ENCODE measurements at places on chromosomes 6 and 20.

DNA sequence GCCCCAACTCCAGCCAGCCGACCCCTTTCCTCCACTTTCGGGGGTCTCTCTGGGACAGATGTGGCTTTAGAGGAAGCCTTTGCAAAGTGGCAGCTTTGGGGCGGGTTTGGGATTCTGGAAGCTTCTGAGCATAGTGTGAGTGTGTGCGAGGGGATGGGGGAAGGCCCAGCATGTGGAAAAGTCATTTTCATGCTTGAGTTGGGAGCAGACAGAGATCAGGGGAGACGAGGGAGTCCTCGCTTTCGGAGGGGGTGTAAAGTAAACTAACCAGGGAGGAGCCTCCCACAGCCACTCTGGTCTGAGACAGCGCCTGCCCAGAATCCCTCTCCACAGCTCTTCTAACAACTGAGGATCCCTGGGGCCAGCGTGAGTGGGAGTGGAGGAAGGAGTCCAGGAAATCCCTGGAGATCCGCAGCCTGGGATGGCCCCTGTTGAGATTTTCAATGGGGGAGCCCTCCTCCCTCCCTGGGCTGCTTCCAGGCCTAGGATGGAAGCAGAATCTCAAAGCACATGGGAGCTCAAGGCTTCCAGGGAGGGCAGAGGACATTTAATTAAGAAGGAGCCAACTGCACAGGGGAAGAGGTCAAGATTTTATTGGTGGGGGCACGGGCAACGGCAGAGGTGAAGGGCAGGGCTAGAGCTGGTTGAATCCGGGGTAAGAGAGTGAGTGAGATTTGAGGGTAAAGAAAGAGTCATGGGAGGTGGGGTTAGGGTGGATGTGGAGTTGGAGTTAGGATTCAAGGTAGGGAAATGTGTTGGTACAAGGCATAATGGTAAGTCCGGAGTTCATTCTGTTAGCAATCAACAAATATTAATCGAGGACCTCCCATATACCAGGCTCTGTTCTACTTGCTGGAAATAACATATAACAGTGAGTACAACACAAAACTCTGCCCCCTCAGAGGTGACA lies 102.3 kb upstream of the FOXP4 start:
- DNase-seq, result no peak

DNA sequence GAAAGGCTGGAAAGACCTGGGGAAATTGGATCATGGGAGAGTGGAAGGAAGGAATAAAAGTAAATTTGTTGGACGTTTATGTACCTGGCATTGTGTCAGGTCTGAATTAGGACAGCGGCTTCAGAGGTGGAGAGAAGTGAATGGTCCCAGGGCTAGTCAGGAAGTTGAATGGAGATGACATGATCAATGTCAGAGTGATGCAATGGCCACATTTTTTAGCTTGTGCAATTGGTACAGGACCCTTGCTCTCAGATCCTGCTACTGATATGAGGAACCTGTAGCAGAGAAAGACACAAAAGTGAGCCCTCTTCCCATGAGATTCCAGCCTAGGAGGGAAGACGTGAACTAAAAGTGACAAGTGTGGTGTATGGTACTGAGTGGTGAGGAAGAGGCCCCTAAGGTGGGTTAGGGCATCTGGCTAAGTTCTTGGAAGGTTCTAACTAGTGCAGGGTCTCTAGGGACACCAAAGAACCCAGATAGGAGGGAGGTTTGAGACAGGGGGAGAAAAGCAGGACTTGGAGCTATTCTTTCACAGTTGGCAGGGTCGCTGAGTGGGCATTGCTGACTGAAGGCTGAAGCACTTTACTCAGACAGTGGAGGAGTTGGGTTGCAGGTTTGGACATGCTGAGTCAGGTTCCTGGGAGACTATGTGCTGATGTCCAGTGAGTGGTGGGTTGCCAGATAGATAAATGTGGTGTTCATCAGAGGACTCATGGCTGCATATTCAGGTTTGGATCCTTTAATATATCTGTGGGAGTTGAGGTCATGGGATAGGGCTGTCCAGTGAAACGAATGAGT lies 266.1 kb upstream of the RNF24 start:
- DNase-seq, result no peak

GRCh38 chr6:129253727-129254126 lies 370.8 kb downstream of the LAMA2 start:
- DNase-seq, result no peak

GRCh38 chr6:34056305-34057108 lies 89.4 kb downstream of the GRM4 start:
- no peak for DNase-seq

DNA sequence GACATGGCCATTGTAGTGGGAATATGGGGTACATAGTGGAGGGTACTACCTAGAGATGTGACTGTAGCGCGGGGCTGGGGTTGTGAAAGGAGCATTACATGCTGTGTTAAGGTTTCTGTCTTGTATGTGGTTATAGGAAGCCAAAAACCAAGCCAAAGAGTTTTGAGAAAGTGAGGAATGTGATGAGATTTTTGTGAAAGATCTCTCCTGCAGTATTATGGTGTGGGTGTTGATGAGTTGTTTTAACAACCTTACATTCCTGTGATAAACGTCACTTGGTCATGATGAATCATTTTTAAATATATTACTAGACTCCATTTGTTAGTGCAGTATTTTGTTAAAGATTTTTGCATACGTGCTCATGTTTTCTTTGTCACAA lies 48.9 kb downstream of the ZFAND3 start:
- no peak for DNase-seq

- DNase-seq, result no peak
These were observed 220.3 kb downstream of the NRN1 start for GRCh38 chr6:5786321-5786968.

DNA sequence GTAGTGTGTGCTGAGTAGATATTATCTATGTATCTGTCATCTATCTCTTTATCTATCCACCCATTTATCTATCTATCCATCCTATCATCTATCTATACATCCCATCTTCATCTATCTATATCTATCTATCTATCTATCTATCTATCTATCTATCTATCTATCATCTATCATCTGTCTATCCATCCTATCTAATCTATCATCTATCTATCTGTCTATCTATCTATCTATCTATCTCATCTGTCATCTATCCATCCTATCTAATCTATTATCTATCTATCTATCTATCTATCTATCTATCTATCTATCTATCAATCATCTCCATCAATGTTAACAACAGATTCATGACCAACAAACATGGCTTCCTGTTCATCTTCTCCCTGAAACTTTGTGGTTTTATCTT lies 90.5 kb upstream of the SLC24A3 start:
- no peak for DNase-seq

DNA sequence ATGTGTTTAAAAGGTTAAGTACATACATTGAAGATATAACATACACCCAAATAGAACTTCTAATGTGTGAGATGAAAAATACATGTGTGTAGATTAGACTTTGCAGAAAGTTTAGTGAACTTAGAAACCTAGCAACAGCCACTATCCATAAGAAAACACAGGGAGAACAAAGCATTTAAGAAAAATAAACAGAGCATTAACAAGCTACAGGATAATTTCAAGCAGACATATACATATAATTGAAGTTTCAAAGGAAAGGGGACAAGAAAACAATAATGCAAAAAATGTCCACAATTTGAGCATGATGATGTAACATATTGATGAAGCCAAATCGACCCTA lies 18.2 kb upstream of the THBS2 start:
- DNase-seq, result no peak

DNA sequence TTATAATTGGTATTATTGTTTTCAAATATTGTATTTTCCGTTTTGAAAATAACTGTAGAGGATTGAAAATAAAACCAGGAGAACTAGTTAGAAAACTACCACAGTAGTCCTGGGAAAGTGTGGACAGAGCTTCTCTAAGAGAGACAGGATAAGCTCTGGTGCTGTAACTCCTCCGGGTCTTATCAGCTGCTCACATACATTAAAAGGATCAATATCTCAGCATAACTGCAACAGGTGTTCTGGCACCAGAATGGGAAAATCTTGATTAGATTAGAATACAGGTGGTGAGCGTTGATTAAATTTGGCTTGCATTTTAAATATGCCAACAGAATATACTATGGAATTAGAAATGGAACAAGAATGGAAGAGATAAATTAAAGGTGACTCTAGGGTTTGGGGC lies 1138.9 kb upstream of the ADGRB3 start:
- no peak for DNase-seq

DNA sequence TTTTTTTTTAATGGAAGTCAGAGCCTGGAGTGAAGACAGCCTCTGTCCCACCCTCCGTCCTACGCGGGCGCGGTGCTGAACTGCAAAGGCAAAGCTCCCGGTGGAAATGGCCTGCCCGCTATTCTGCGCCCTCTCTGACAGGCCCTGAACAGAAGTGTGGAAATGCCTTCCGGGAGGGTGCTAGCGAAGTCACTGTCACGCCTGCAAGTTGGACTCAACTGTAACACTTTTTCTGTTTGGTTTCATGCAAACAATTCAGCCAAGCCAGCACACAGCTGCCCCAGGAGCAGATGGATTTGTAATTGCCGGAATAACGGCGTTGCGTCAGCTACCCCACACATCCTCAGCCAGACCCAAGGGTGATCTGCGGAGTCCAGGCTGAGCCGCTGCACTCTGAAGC lies 107.6 kb downstream of the PSMB1 start:
- DNase-seq, result no peak

DNA sequence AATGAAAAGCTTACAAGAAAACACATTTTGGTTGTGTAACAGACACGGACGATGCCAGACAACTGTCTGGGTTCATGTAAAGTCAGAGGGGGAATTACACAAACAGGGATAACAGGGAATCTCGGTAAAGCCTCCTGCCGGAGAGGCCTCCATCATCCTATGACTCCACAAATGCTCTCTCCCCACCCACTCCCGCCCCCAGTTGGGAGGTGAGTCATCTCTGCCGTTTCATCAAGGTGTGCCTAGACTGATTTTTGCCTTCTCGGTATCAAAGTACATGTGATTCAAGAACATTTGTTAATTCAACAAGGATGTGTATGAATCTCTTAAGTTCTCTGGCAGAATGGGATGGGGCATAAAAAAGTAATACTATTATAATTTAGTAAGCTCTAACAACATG lies 304.9 kb upstream of the PRDM1 start:
- peak; percentile 66 for DNase-seq

DNA sequence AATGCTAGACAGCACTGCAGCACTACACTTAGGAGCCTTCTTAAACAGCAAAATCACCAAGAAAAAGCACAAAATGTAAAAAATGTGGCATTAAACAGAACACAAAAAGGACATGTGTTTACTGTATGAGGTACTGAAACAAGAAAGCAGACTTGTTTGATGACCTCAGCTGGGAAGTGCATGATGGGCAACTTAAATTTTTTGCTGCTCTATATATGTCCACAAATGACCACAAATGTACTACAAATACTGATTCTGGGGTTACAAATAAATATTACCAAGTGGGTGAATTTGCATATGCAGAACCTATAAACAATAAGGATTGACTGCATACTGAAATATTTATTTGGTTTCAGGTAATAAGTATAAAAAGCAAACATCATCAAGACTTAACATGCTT lies 13.1 kb downstream of the RAB23 start:
- no peak for DNase-seq

GRCh38 chr6:5619249-5619648 lies 357.9 kb downstream of the FARS2 start:
- peak; percentile 64 for DNase-seq

- DNase-seq, result no peak
These were observed 181.0 kb downstream of the MTFR2 start for GRCh38 chr6:136069119-136069518.

DNA sequence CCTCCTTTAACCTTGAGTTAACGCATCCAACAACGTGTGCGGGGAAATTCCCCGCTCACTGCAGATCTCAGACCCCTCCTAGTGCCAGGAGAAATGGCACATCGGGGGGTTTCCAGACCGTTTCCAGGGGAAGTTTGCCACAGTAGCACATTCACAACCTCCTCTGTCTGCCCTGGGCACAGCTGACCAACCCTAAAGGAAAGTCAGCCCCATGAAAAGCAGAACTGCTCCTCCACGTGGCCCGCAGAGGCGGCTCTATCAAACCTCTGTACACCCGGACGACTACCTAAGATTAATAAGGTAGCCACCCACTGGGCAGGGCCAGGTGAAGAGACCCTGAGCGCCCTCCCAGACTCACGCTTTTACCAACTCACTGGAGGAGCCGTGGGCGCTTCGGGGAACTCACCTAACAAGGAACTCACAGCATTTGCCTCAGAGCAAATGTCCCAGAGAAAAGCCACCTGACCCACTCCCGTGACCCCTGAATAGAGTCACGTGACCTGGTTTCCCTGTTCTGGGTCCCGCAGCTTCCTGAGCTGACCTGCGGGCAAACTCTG lies 93.1 kb downstream of the PRND start:
- DNase-seq, result peak; percentile 52

GRCh38 chr6:162615016-162615705 lies 112.4 kb downstream of the PRKN start:
- no peak for DNase-seq

DNA sequence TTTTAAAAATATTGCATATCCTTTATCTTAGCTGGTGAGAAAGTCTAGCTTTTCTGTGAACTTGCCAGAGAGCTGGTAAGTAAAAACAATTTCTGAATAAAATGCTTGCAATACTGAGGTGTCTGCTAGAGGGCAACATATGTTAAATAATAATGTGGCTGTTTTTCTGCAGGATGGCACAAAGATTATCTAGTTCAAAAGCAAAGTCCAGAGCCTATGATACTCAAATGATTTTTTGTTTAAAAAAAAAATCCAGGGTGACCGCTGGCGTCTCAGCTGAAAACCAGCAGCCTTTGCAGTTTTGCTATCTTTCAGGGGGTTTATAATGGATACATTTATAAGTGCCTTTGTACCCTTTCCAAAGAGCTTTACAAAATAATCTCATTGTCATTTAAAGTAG lies 194.9 kb downstream of the PHACTR1 start:
- no peak for DNase-seq

GRCh38 chr6:131846905-131847304 lies 39.1 kb downstream of the ENPP1 start:
- DNase-seq, result no peak

DNA sequence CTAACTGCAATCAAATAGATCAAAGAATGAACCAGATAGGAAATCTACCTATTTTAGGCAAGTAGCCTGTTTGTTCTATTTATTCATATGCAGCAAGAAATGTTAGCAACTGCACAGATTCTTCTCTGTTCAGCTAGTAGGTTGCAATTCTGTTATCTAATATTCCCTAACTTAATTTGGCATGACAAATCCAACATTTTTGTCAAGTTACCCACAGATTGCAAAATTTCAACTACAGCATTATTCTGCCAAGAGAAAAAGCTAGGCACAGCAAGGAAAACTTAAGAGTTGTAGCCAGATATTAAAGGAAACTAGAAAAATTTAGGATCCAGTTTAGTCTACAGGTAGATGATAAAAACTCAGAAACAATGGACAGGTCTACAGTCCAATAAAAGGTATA lies 104.4 kb upstream of the SYNCRIP start:
- DNase-seq, result no peak

DNA sequence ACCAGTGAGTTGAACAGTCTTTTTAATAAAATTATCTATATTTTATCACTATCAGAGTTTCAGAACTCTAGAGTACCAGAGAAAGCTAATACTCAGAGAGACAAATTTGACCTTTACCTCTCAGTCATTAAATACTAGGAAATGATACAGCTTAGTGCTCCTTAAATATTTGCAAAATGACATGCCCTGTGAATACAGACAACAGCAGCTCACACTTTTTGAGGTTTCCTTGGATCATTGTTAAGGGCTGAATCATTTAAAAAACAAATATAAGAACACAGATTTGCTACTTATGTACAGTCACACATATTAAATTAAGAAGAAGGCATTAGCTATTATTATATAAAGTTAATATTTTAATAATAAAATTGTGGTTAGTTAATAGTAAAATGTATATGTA lies 1158.7 kb upstream of the EYS start:
- DNase-seq, result no peak

- DNase-seq, result no peak
These were observed 203.4 kb upstream of the STXBP5 start for GRCh38 chr6:147000545-147001488.

GRCh38 chr6:14326774-14327173 lies 209.2 kb downstream of the CD83 start:
- no peak for DNase-seq

All from CD4-positive, alpha-beta T cell treated with Interleukin-6 for 4 hours (primary cell).